NCI-H1105 treated with DMSO at 0.1 percent for 48 hours (cell line): ENCODE measurements at places on chromosomes 2 and 18.

DNA sequence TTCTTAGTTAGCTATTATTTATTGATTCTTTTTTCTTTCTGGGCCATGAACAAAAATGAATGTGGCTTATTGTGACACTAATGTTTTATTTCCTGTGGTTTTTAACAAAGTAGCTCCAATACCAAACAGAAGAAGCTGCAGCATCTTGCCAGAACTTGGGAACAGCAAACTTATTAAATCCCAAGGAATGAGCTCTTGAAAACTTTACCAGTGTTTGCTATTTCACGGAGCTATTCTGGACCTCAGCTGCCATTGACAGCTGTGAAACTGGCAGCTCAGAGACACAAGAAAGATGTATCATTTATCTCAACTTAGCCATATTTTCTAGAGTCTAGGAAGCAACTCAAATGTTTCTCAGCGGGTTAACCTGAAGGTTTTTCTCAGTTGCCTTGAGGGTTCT is 91.0 kb upstream of the NEUROD1 start:
- no peak for DNase-seq

GRCh38 chr2:16037808-16038457 is 97.6 kb downstream of the MYCN start:
- no peak for DNase-seq

- no peak for DNase-seq
Observed at GRCh38 chr2:12773586-12774394, 57.1 kb downstream of the TRIB2 start.

- DNase-seq: peak; percentile 94
Observed at GRCh38 chr2:143398781-143399180, 269.6 kb downstream of the ARHGAP15 start.

GRCh38 chr2:58025150-58025933 is 21.3 kb upstream of the VRK2 start:
- DNase-seq: no peak

GRCh38 chr2:142876423-142876822 is 1.0 kb upstream of the KYNU start:
- no peak for DNase-seq

DNA sequence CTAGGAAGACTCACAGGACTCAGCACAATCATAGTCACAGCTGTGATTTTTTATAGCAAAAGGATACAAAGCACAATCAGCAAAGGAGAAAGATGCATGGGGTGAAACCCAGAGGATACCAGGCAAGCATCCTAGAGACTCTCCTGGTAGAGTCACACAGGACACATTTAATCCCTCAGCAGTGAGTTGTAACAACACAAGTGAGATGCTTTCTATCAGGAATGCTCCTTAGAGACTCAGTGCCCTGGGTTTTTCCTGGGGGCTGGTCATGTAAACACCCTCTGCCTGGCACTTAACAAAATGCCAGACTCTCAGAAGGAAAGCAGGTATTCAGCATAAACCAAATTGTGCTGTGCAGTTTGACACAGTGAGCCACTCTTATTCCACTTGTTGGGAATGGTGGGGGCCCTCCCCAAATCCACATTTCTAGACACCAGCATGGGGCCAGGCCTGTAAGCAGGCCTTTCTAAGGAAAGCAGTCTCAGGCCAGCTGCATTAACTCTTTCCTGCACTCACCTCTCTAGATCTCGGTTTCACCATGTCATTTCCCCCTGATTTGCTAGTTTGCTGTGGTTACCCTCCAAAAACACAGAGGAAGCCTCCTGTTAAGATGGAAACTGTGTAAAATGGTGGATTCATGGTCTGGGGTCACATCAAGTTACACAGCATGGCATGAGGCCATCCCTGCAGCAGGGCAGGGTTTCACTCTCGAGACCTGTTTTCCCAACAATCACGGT is 16.9 kb upstream of the RNU4ATAC start:
- no peak for DNase-seq

DNA sequence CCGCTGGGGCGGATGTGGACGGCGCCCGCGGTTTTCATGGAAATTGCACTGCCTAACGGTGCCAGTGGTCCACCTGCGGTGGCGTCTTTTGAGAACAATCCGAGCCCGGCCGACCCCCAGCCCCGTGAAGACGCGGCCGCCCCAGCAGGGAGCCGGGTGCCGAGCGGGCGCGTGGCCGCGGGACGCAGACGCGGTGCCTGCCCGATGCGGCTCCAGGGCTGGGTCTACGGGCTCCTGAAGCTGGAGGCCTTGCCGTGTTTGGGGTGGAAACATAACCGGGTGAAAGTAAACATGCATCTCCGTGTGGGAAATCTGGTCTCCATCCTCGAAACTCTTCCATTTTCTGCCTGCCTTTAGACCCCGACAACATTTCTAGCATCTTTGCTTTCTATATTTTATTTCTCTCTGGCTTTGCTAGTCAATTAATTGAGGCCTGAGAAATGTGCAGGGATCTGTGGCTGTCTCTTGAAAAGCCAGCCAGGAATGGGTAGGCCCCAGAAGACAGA is 572 bp downstream of the INPP4A start:
- no peak for DNase-seq

DNA sequence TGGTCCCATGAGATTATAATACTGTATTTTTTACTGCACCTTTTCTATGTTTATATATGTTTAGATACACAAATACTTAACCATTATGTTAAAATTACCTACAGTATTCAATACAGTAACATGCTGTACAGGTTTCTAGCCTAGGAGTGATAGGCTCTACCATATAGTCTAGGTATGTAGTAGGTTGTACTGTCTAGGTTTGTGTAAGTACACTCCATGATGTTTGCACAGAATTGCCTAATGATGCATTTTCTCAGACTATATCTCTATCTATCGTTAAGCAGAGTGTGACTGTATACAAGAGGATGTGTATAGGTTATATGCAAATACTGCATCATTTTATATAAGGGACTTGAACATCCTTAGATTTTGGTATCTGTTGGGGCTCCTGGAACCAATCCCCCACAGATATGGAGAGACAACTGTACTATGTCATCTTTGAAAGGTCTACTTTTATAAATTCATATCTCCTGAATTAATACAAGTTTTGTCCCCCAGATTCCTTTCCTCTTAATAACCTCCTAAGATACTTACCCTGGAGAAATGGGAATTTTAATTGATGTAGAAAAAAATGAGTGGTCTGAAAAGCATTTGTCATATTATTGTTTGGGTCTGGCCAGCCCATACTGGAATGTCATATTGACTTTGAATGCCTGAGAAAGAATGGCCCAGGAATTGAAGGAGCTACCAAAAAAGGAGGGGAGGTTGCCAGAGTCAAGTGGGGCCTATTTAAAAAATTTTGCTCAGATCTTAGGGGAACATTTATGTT is 36.6 kb downstream of the EHBP1 start:
- no peak for DNase-seq

- peak; percentile 46 for DNase-seq
Observed at GRCh38 chr2:17646081-17646554, 105.6 kb downstream of the VSNL1 start.
